AG04450 (cell line): ENCODE measurements at places on chromosomes 7 and 10. TPM values are rescaled to one million over a fixed set of nuclear protein-coding genes. Genes with fewer than 3 reads are reported as not detected.
A peak's percentile ranks its signal among the peaks of the same experiment; 100 is the strongest.

GRCh38 chr10:79345241-79346011 is 1.8 kb upstream of the PPIF start:
- DNase-seq: no peak

DNA sequence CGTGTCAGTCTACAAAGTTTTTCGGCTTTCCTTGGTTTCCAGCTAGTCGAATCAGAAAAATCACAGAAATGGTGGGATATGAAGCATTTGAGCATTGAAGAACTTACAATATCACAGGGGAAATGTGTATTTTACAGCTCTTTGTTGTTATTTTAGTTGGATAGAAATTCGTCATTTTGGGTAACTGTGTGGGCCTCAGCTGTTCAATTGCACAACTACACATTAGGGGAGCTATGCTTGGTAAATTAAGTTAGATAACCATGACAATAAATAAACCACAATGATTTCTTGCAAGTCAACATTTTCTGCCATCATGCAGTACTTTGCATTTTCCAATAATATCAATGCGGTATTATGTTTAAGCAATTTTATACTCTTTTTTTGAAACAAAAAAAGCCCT is 80.4 kb upstream of the ANK3 start:
- no peak for DNase-seq

- DNase-seq: peak; percentile 61
These were observed 65.6 kb downstream of the NOD1 start for GRCh38 chr7:30412782-30413504.

Gene VAX1
- polyA plus RNA-seq: not detected in 2 replicates

Gene GNGT1
- not detected in 2 replicates for polyA plus RNA-seq
